ENCODE measurements at places on chromosomes 6 and 20.

DNA sequence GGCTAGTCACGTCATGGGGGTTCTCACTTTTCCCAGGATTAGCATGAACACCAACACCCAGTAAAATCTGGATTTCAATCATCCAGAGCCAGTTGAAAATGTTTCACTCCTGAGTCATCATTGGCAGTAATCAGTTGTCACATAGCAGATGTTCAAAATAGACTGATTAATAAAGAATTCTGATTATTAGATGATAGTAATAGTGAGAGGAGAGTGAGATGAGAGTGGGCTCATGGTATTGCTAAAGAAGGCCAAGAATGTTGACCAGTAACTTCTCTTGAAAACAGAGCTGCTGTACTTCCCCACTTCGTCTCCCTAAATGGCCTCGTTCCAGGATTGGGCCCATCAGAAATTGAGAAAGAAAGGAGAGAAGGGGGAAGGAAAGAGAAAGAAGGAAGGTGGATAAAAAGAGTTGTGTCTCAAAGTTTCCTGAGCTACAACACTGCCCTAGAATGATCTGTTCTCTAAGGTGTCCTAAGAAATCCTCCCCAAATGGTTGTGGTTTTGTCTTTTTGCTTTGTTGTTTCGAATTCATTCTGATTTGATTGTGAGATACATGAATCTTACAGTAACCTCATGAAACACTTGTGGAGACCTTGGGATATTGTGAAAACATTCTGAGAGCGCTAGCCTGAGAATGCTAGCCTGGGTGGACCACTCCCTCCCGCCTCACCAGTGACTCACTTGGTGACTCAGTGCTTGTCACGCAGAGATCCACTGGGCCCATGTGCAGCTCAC, 502.2 kb upstream of the JARID2 start:
- peak; percentile 78 for DNase-seq

DNA sequence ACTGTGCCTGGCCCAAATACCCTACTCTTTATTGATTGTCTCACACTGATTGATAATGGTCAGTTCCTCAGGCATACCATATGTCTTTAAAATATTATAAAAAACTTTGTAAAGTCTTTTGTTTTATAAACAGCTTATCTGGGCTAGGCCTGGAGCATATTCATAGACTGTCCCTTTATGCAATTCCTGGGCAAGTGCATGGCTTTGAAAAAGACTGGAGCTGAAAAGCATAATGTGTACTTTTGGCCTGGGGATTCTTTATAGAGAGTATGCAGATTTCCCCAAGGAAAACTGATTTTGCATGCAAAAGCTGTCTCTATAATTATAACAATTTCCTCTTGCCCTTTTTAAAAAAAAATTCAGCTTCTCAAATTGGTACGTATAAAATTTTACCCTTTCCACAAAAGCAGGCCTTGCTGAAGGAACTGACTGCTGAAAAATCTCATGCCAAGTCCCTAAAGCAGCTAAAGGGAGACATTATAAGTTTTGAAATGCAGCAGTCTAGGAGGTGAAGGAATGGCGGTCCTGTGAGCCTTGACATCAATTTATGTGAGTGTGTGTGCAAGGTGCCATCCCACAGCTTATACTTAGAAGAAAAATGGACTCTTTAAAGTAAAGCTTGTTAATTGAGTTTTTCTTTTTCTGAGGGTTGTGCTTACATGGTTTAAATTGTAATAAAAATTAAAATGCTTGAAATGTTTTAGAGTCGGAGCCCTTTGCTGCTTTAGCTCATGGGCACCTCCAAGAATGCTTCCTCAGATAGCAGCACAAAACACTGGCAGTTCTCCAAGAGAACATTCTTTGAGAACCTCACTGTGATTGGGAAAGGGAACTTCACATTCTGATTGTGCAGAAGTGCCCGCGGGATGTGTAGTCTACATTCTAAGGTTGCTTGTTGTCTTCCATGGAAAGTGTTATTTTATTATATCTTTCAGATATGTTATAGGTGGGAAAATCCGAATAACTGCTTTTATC, 43.9 kb downstream of the PLCB4 start:
- DNase-seq, result no peak

DNA sequence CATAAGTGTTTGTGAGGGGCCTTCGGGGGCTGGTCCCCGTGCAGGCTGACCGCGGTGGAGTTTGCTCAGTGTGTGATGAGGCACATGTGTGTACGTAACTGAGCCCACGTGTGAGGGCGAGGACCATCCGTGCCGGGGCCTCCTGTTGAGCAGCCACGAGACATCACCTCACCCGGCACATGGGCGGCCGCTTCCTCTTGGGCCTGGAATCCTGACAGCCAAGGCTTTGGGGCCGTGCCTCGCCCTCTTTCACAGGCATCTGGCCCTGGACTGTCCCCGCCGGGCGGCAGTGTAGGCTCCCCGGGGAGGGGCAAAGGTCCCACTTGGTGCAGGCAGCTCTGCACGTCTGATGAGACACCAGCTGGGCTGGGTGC, 202.3 kb downstream of the DLL1 start:
- DNase-seq, result no peak

- DNase-seq, result no peak
Measured at GRCh38 chr6:64948261-64948660, 758.8 kb downstream of the EYS start.

- no peak for DNase-seq
Measured at GRCh38 chr20:35506872-35507638, 22.4 kb downstream of the C20orf173 start.

- DNase-seq, result no peak
Measured at GRCh38 chr20:24911461-24911860, 37.6 kb upstream of the CST7 start.

- DNase-seq, result no peak
Measured at GRCh38 chr20:32839982-32840285, 18.8 kb upstream of the EFCAB8 start.

DNA sequence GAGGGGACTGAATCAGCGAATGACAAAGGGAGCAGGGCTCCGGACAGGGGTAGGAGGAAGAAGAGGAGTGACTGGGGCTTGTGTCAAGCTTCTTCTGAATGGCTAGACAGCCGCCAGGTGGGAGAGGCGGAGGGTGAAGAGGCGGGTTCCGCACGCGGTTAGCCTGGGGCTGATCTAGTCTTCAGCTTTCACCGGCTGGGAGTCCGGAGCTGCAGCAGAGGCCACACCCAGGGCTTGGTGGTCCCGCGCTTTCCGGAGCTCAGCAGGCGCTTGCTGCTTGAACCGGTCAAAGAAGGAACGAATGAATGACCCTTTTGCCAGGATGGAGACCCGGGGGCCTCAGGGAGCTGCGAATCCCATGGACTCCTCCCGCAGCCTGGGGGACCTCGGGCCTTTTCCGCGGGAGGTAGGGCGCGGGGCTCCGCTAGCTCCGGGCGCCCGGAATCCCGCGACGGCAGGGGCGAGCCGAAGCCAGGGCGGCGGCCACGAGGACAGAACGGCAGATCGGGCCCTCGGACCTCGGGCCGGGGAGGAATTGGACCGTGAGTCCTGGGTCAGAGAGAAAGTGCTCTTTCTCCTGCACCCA, at the start of gene C6orf141:
TSS of gene C6orf141 (plus strand) at position 177 of the 586 bp plus-strand sequence. CDS start at position 302, 125 bp downstream.
- no peak for DNase-seq

DNA sequence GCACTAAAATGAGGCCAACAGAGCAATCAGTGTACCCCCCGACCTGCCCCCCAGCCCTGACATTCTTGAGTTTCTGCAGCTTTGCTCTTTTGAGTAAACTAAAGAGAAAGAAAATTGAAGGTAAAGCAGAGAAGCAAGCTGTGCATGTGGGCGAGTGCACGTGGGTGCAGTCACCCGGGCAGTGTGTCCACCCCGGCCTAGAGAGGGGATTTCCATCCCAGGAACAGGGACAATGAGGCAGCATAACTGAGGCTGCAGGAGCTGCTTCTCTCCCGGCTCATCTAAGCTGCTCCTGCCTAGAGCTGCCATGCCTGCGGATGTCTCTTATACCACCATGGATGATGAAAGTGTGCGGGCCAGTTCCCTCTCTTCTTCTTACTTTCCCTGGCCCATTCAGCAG, 16.8 kb downstream of the CASS4 start:
- no peak for DNase-seq

DNA sequence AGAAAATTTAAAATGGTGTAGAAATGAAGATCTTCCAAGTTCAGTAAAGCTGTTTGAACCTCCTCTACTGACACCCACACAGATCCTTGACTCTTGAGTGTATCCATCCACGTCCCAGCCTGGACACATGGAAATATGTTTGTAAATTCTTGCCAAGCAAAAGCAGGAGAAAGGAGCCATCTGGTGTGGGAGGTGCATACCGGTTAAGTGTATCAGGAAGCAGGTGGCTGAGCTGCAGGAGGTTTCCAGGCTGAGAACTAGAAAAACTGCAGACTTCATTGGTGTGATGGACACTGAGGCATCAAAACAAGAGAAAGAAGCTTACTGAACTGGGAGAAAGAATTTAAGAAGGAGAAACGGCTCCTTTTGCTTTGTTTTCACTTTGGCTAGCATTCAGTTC, 229.9 kb upstream of the GRIK2 start:
- no peak for DNase-seq

GRCh38 chr20:22770241-22770800, 185.9 kb upstream of the FOXA2 start:
- no peak for DNase-seq

DNA sequence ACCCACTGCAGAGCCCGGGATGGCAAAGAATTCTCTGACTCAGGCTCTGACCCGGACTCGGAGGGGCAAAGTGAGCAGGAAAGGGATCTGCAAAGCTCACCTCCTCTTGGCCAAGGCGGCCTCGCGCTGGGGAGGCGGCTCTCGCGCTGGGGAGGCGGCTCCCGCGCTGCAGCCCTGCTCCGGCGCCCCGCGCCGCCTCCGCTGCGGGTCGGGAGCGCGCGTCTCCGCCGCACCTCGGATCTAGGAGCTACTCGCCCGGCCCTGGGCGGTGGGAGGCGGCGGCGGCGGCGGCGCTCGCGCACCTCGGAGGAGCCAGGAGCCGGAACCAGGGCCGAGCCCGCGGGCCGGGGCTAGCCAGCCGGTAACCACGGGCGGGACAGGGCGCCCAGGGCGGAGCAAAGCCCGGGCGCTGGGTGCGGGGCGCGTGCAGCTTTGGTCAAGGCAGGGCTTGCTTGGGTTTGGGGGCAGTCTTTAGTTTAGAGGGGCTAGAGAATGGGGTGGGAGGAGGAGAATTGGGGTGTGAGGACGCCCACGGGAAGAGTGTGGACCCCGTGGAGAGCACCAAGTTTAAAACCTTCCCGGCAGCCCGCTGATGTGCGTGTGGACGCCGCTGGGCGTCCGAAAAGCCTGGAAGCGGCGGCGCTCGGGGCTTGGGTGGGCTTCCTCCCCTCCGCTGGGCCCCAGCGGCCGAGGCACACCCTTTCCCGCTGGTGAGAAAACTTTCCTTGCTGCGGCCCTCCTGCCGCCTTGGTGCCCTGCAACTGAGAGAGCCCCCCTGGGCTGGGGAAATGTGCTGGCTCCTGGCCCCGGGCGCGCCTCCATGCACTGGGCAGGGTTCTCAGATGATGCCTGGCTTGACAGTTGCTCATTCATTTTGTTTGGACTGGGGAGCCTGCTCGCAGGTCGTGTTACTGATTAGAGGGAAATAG, at the start of gene MRAP2:
TSS of gene MRAP2 (plus strand) at position 250 of the 929 bp plus-strand sequence. CDS start 21,547 bp downstream, outside the sequence.
- no peak for DNase-seq

- no peak for DNase-seq
Measured at GRCh38 chr6:47162793-47163192, 120.7 kb upstream of the ADGRF1 start.

- DNase-seq, result no peak
Measured at GRCh38 chr6:47681201-47681990, 17.0 kb upstream of the ADGRF4 start.

GRCh38 chr20:2800521-2801285, at the start of gene CPXM1:
Gene CPXM1, minus strand, starts transcription at chr20:2800627. Its CDS starts 55 bp downstream, at chr20:2800572.
- DNase-seq, result no peak

GRCh38 chr6:35043381-35044130, 97.6 kb downstream of the TCP11 start:
- DNase-seq, result no peak

GRCh38 chr6:98560841-98561240, 273.5 kb upstream of the POU3F2 start:
- no peak for DNase-seq

DNA sequence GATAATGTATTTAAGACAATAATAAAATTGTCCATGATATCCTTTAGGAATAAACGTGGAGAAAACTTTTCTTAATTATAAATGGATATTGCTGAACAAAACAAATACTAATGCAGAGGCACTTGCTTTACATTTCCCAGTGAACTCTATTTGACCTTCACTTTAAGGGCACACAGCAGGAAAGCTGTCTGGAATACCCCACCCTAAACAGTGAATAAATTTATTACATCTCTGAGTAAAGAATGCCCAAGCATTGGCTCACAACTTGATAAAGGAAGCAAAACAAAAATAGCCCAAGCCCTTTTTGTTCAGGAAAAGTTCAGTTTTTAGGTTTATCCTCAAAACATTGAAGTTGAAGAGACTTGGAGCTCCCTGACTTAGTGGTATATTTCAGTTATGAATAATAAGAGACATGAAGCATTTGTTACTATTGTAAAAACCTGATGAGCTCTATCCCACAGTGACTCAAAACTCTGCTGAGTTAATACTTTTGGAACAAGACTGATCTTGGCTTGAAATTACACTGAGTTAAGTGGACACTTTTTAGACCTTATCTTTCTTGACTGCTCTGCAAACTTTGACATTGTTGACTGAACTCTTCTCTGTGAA, 353.9 kb downstream of the BCKDHB start:
- no peak for DNase-seq

GRCh38 chr6:20447581-20448132, 46.0 kb downstream of the E2F3 start:
- no peak for DNase-seq

Measured in activated CD4-positive, alpha-beta T cell treated with anti-CD3 and anti-CD28 coated beads for 4 hours (primary cell).